ENCODE measurements at places on chromosomes 7 and 10.
A peak's percentile ranks its signal among the peaks of the same experiment; 100 is the strongest.

- DNase-seq = no peak
Observed at GRCh38 chr7:4951903-4952636, 6.9 kb downstream of the MMD2 start.

GRCh38 chr10:111560027-111560426, 483.2 kb downstream of the ADRA2A start:
- no peak for DNase-seq

DNA sequence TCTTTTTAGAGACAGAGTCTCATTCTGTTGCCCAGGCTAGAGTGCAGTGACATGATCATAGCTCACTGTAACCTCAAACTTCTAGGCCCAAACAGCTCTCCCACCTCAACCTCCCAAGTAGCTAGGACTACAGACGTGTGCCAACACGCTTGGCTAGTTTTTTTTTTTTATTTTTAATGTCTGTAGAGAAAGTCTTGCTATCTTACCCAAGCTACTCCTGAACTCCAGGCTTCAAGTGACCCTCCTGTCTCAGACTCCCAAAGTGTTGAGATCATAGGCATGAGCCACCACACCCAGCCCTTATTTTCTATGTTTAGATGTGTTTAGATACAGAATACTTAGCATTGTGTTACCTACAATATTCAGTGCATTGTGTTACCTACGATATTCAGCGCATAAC, 46.4 kb downstream of the KMT2E start:
- DNase-seq = no peak

DNA sequence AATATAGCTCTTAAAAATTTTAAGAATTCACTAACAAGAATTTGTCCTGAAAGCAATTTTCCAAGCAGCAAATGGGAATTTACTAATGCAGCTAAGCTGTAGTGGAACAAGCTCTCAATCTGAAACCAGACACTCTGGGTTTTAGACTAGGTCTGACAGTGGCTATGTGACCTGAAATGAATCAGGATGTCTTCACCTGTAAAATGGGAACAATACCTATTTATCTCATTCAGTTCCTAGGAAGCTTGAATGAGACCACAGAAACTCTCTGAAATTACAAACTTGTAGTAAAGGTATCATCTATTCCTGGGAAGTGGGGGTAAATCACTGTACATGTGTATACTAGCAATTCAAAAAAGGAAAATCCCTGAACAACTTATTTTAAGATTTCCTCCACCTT, 1.2 kb downstream of the DNAJC2 start:
- DNase-seq = no peak

GRCh38 chr10:113751181-113751732, at the start of gene PLEKHS1:
Gene PLEKHS1 (plus strand): TSS chr10:113751682. CDS start chr10:113755278, 3,596 bp downstream.
- DNase-seq = no peak

- no peak for DNase-seq
Observed at GRCh38 chr7:78634093-78634492, 819.4 kb downstream of the MAGI2 start.

GRCh38 chr7:28192786-28193585, 12.4 kb upstream of the JAZF1 start:
- DNase-seq = no peak

- DNase-seq = no peak
Observed at GRCh38 chr7:77184990-77185389, 14.6 kb downstream of the FGL2 start.

GRCh38 chr7:73556208-73557107, 1.0 kb downstream of the BCL7B start:
- no peak for DNase-seq

DNA sequence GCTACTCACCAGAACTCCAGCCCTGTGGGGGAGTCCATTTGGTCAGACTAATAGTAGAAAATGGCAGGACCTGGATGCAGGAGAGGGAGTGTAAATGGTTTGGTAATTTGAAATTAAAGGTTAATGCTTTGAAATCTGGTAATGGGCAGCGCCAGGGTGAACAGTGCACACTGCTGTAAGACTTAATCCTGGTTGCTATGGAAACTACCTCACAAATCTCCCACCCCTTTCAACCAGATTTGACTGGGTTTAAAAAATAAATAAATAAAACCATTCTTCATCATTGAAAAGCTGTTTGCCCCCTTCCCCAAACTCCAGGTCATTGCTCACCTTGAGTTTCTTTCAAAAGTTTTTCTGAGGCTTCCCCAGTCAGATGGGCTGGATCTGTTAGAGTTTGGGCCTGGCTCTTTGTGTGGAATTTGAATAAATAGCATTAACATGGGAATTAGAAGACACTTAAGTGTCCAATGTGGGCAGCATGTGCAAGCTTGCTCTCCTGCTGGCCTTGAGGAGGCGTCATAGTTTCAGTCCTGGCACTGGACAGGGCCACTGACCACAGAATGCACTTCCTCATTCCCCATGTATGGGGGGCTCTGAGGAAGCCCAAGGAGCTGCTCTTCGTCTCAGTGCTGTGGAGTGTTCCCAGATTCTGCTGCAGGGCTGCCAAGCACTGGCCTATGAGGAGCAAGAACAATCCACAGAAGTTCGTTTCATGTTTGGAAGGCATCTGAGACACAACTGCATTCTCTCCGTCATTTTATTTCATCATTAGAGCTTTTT, 90.7 kb downstream of the LRRC4 start:
- no peak for DNase-seq

- no peak for DNase-seq
Observed at GRCh38 chr10:74051736-74052342, 53.9 kb downstream of the VCL start.

GRCh38 chr10:58152673-58153263, 114.9 kb downstream of the IPMK start:
- no peak for DNase-seq

DNA sequence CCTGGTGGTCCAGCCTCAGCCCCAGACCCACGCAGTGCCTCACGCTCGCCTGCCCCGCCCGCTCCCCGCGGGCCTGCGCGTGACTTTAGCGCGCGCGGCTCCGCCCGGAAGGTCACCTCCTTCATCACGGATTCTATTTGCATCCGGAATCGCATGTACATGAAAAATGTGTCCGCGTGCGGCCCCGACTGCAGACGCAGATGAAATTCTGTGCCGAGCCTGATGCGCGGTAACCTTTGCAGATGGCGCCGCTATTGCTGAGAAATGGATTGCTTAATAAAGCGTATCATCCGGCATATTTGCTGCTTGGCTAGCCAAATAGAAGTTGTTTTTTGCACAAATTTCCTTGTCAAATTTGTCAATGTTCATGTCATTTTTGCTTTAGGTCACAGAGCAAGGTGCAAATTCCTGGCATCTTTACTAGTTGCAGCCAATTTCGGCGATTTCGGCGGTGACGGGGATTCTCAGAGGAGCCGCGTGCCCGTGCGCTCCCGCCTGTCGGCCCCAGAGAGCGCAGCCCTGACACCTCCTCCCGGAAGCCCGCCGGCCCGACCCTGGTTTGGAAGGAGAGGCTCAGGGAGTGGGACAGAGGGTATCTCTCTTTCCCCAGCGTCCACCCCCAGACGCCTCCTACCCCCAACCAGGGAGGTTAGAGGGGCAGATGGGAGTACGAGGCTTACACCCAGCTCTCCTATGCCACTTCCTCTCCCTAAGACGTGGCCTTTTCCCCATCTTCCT, 85.9 kb upstream of the PAX2 start:
- DNase-seq = no peak

DNA sequence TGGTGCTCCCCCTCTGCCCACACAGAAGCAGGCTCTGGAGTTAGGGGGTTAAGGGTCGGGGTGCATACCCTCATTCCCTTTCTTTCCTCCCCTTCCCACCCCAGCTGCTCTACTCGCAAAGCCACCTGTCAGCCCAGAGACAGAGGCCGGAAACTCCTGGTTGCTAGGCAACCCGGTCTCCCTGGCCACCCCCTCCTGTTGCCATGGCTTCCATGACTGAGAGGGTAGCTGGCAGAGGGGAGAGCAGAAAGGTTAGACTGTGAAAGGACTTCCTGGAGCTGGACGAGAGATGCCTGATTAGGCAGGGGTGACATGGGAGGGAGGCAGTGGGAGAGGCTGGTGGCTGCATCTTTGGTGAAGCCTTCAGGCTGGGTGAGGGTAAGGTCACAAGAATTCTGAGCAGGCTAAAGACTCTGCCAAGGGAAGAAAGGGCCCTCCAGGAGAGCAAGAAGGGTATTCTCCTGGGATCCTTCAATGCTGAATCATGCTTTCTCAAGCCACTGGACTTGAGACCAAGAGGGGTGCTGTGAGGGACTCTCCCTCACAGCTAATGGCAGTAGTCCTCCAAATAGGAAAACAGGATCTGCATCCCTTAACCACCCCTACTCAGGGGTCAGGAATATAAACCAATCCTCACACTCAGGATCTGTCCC, 5.4 kb downstream of the PSD start:
- no peak for DNase-seq

- DNase-seq = no peak
Observed at GRCh38 chr10:23966504-23967051, 242.4 kb upstream of the KIAA1217 start.

- no peak for DNase-seq
Observed at GRCh38 chr7:128167791-128168666, 73.0 kb upstream of the LEP start.

GRCh38 chr7:157769526-157770215, 432.9 kb downstream of the DNAJB6 start:
- DNase-seq = no peak

- DNase-seq = no peak
Observed at GRCh38 chr10:125005312-125006187, 63.6 kb downstream of the ZRANB1 start.

GRCh38 chr7:2952316-2952715, 91.4 kb downstream of the CARD11 start:
- no peak for DNase-seq

- no peak for DNase-seq
Observed at GRCh38 chr7:133550145-133550544, 297.3 kb downstream of the EXOC4 start.

GRCh38 chr10:103605359-103606096, 112.0 kb downstream of the NEURL1 start:
- DNase-seq = no peak

- DNase-seq = no peak
Observed at GRCh38 chr10:11898372-11899066, 75.4 kb downstream of the PROSER2 start.

DNA sequence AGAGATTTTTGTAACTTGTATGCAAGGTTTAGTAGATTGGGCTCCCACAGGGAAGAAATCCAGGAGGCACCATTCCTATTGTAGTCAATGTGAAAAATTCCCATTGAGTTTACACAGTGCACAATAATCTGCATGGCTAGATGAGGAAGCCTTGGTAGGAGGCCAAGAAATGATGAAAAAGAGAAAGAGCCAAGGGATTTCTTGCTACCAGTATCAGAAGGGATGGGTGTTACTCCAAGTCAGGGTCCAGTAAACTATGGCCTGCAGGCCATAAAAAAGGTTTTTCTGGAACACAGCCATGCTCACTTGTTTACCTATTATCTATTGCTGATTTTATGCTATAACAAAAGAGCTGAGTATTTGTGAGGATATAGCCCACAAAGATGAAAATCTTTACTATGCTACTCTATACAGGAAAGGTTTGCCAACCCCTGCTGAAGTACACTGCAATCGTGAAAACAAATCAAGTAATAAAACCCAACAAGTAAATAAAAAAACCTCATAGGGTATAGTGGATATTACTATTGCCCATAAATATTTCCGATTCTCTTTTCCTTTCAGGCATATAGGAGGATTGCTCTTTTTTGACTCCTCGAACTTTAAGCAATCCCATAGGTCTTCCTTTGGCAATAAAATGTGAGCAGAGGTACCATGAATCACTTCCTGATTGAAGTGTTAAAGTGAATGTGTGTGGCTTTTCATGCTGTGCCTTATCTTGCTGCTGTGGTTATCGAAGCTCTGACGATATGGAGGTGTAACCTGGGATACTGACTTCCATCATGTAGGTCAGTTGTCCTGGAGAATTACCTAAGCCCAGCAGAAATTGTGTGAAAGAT, 256.3 kb upstream of the MAGI2 start:
- peak; percentile 42 for DNase-seq

GRCh38 chr7:121275204-121275603, 53.6 kb upstream of the WNT16 start:
- peak; percentile 31 for DNase-seq

DNA sequence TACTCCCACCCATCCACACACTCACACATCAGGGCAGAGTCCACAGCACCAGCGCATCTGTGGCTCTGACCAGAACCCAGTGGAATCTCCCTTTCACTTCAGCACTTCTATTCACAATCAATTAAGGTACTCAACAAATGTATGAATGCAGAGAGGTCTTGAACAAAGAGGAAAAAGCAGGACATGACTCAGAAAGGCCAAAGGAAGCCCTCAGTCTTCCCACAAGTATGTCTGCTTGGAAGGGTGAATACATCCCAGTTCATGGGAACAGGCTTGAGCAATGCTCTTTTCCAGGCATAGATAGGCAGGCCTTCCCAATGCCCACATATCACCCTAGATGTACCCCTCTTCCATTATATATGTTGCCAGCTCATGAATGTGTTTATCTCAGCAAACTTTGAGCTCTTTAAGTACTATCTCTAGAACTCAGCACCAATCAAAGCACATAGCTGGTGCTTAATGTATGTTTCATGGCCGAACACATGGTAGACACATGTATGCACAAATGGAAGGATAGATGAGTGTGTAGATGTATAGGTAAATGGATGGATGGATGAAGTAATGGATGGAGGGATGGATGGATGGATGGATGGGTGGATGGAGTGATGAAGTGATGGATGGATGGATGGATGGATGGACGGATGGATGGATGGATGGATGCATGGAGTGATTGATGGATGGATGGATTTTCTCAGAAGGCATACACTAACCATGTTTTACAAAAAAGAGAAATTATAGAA, 507.6 kb downstream of the GRID1 start:
- DNase-seq = no peak

GRCh38 chr7:142796501-142797390, 26.0 kb downstream of the PRSS2 start:
- no peak for DNase-seq

GRCh38 chr10:75612904-75613684, 181.7 kb downstream of the LRMDA start:
- DNase-seq = no peak

DNA sequence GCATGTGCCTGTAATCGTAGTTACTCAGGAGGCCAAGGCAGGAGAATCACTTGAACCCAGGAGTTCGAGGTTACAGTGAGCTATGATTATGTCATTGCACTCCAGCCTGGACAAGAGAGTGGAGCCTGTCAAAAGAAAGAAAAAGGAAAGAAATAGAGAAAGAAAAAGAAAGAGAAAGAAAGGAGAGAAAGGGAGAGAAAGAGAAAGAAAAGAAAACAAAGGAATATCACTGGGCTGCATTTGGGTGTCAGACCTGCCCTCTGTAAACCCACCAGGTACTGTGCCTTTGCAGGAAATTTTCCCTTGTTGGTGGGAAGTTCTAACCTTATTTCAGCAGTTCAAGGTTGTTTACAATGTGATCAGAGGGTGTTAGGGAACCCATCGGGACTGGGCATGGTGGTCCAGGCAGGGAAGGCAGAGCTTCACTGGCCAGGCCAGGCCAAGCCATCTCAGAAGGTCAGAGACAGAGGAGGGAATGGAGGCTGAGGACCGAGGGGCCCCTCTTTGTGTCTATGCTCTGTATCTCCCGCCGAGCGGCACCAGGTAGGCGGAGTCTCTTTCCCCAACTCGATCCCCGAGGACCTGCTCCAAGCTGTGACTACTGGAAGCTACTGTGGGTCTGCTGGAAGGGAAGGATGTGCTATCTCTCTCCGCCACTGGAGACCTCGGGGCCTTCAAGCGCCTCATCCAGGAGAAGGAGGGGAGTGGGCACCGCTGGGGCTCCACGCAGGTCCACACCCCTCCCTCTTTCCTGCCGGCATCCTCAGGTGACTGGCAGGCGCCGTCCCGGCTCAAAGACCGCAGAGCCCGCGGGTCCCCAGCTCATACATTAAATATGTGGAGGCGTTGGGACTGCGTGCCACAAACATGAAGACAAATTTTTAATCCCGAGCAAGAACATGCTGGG, 15.2 kb upstream of the KAZALD1 start:
- no peak for DNase-seq

Data from NCI-H2081 treated with DMSO at 0.1 percent for 48 hours (cell line).